Globus pallidus (tissue), 1 donor: ENCODE measurements at places on chromosomes 4 and X.
A peak's percentile ranks its signal among the peaks of the same experiment; 100 is the strongest.

DNA sequence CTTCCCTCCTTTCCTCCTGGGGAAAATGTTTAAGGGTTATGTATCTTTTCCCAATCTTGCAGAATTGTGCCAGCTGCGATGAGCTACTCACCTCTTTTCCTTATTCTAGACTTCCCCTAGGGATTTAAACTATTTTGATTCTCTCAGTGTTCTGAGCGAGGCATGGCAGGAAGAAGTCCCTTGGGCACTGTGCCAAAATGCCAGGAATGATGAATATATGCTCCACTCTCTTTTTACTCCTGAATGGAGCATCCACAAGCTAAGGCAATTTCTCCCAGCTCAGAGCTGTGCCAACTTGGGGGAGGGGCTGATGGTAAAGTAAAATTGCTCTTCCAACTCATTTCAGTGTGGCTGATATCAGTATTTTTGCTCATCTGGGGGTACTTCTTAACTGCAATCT lies 4.0 kb upstream of the C4orf17 start:
- DNase-seq = no peak

GRCh38 chrX:125947501-125947900 lies 218.6 kb downstream of the DCAF12L2 start:
- DNase-seq = no peak

GRCh38 chrX:83535417-83536196 lies 27.5 kb downstream of the POU3F4 start:
- no peak for DNase-seq

DNA sequence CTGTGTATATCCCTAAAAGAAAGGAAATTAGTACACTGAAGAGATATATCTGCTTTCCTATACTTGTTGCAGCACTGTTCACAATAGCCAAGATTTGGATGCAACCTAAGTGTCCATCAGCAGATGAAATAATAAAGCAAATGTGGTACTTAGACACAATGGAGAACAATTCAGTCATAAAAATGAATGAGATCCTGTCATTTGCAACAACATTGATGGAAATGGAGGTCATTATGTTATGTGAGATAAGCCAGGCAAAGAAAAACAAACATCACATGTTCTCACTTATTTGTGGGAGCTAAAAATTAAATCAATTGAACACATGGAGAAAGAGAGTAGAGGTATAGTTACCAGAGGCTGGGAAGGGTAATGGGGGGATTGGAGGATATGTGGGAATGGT lies 611.9 kb downstream of the STPG2 start:
- no peak for DNase-seq

GRCh38 chr4:32268863-32269262 lies 1548.7 kb downstream of the PCDH7 start:
- no peak for DNase-seq

- no peak for DNase-seq
Measured at GRCh38 chr4:95857761-95858160, 17.9 kb downstream of the PDHA2 start.

GRCh38 chrX:26958261-26958660 lies 504.9 kb downstream of the PPP4R3C start:
- no peak for DNase-seq

GRCh38 chr4:165504184-165504583 lies 125.4 kb downstream of the CPE start:
- DNase-seq = no peak

DNA sequence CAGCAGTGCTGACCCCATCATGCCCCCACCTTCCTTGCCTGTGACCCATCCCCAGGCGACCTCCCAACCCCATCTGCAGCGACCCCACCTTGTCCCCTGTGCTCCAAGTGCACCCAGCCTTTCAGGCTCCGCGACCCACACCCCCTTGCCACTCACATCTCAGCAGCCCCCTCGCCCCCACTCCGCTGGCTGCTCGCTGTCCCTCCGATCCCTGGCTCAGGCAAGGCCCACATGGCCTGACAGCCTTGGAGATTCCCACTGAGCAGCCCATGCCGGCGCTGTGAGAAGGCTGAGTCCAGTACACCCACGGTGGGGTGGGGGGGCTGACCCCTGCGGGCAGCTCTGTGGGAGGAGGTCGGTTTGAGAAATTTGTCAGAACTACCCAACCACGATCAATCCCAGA lies 9.1 kb downstream of the ZFYVE28 start:
- DNase-seq = no peak

DNA sequence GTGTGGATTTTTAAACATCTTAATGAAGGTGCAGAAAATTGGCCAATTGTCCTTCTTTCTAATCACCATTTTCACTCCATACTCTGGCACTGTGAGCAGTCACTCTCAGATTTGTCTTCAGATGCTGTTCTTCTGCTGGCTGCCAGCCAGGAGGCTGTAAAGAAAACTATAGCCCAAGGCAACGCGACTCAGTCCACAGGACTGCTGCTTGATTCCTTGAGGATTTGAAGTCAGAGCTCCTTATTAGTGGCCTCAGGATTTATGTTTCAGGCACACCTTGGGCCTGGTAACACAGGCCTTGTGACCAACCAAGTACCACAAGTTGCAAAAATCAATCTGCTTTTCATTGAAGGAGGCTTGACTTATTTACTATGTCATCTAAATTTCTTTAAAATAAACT lies 342.6 kb downstream of the GPM6A start:
- no peak for DNase-seq

DNA sequence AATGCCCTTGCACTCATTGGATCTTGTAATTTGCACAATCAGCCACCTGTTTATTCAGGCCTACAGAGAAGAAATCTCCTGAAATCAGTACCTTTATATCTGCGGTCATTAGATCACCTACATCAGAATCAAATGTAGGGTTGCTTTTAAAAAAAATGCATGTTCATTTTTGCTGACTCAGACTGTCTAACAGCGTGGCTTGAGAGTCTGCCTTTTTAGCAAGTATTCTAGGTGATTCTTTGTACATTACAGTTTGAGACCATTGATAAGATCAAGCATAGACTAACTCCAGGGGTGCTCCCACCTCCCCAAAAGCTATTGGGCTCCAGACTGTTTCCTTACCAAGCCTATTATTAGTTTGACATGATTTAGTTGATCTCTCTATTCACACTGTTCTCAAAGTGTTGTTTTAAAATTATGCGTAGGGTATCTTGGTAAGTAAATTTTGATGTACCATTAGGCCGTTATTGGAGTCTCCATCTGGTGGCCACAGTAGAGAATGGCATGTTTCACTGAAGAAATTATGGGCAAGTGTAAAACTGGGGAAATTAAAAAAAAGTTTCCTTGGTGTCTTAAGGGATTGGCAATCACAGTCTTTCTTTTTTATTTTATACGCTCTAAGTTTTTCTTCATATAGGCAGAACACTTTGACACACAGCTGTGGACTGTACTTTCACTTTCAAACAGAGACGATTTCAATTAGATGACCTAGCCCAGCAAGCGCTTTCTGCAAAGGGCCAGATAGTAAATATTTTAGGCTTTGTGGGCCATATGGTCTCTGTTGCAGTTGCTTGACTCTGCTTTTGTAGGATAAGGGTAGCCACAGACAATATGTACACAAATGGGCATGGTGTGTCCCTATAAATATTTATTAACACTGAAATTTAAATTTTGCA lies 33.7 kb upstream of the MSL3 start:
- DNase-seq = peak; percentile 2

DNA sequence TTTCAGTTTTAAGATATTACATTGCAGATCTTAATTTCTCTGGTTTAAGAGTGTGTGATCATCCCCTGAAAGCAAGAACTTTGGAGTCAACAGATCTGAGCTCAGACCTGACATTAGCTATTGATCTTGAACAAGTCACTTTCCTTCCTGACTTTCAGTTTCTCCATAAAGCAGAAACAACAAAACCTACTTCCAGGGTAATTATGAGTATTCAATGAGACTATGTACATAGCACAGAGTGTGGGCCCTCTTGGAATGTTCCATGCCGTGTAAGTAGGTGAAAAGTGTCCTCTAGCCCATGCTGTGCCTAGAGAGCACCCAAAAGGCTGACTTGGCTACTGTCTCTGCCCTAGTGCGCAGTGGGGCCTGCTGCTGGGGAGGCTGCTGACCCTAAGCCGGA lies 188.0 kb upstream of the RPL34 start:
- no peak for DNase-seq

GRCh38 chrX:18894156-18894555 lies 89.8 kb downstream of the PHKA2 start:
- no peak for DNase-seq

DNA sequence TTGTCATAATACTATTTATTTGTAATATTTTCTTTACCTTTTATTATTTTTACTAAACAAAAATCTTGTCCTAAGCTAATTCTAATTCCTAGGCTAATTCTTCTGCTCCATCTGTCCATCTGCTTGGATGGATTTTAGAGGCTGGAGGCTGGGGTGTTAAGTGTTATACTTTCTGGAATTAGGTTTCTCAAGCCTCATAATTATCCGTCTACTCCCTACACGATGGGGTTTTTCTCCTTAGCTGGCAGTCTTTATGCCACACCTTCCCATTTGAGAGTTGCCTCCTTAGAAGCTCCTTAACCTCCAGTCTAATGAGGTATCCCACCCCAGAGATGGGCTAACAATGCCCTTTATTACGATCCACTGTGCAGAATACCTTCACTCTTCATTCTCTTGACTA lies 37.6 kb upstream of the LGI2 start:
- no peak for DNase-seq

DNA sequence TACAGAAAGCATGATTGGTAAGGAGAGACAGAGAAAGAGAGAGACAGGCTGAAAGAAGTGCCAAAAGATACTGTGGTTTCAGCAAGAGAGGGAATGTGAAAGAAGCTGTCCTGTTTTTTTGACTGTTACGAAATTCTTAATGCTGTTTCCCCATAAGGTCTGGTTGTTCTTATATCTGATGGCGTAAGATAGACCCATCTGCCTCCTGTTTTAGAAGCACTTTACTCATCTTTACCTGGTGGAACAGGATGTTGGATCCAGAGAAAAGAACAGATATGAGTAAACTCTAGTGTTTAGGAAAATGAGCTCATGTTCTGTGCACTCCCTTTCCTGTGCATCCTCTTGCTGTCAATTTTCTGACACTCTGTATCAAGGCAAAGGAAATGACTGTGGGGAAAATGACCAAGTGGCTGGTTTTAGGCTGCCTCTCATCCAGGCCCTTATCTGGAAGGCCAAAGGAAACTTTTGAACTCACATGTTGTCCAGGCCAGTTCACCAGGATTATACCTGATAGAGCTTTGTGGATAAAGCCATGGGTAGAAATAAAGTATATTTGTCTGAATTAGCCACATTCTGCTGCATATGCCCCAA lies 311.7 kb upstream of the HTR2C start:
- no peak for DNase-seq

GRCh38 chrX:154696676-154697045 lies 43.3 kb upstream of the CTAG2 start:
- DNase-seq = no peak

DNA sequence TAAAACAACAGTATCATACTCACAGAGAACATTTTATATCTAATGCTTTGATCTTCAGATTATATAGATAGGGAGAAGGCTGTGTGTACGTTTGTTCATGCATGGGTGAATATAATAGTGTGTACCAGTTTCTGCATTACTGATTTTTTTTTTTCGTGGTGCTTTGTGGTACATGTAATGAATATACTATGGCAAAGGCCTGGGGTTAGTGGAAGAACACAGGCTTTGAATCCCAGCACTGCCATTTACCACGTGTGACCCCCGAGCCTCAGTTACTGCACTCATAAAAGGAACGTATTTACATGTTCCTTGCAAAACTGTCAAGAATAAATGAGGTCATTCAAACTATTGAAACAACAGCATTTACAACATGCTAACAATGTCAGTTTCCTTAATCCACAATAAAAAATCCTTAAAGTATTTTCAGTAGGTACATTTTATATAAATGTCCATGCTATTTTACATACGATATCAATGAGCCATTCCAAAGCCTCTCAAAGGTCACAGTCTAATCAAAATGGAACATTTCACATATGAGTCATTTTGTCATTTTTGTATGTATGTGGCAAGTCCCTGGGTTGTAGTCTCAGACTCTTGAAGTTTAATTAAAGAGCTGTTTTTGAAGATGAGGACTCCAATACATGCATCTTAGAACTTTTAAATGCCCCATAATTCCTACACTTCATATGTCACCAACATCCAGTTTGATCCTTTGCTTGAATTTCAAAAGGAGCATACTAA lies 242.8 kb downstream of the PPP3CA start:
- DNase-seq = no peak

DNA sequence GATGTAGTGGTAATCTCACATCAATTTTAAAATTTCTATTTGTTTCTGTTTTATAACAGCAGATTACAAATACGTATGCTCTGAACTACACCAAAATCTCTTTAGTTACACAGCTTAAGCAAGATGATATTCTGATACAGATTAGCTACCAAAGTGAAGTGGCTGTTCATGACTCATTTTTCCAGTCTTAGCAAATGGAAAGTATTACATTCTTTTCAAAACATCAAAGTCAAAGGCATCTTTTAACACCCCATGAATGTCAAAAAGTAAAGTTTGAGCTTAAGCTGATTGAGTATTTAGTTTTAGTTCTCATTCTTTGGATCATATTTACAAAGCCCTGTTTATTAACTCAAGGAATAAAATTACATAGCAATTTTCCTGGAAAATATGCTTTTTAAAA lies 6.6 kb upstream of the HPGDS start:
- no peak for DNase-seq

GRCh38 chrX:117838581-117839331 lies 277.9 kb downstream of the KLHL13 start:
- DNase-seq = no peak
